ENCODE measurements at places on chromosomes 11 and 22.

DNA sequence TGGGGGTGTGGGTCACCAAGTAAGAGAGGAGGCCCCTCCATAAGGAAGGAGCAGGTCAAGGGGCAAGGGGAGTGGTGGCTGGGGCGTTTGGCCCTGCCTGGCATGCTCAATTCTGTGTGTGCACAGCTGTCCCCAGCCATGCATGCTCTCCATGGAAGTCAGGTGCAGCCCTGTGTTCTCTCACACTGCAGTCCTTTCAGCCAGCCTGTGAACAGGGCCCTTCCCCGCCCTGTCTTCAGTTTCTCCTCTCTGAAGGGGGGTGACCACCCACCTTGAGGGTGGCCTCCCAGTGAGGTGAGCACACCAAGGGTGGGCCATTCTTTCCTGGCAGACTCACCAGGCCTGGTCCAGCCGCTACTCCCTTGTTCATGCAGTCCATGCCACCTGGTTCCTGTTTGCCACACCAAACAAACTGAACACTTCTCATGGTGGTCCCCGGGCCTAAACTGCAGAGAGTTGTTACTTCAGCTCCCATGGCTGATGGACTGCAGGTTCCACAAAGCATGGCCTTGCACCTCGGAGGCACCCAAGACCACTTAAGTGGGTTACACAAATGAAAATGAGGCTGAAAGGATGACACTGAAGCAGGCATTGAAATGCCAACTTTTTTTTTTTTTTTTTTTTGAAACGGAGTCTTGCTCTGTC is 1.7 kb upstream of the CHCHD10 start:
- DNase-seq: no peak

DNA sequence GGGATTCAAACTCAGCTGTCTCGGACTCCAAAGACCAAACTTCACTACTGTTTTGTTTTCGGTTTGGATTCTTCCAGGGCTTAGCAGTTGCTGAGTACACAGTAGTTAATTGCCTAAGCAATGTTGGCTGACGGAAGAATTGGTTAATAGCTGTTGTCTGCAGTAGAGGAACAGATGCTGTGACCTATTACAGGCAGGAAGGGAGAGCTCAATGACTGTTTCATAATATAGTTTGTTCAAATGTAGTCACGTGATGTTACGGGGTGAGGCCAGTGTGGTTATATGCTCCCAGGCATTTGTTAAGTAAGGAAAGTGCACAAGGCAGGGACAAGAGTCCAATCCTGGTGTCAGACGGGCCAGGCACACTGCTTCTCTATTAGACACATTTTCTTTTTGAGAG is 222.6 kb upstream of the CCDC90B start:
- no peak for DNase-seq

- DNase-seq: no peak
These were observed 21.4 kb upstream of the EHF start for GRCh38 chr11:34599406-34599945.

DNA sequence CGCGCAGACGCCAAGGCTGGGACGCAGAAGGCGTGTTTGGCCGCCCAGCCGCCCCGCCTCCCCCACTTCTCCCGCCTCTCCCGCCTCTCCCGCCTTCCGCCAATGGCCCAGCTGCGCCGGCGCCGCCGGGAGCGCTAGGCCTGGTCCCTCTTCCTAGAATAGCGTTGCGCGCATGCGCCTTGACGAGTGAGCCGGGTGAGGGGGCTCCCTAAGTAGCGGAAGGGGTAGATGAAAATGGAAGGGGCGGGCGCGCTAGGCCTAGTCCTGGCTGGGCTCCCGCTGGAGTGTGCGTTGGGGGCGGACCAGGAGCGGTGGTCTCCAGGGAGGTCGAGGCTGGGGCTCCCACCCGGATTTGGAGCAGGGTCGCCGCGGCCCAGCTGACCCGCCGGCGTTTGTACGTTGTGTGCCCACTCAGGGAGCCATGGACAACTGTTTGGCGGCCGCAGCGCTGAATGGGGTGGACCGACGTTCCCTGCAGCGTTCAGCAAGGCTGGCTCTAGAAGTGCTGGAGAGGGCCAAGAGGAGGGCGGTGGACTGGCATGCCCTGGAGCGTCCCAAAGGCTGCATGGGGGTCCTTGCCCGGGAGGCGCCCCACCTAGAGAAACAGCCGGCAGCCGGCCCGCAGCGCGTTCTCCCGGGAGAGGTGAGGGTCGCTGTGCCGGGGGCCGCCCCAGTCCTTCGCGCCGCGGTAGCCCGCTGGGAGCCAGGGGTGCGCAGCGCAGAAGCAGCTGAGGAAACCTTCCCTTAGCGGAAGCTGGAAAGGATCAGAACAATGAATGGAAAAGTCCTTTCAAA is at the start of gene AKIP1:
AKIP1 (plus strand) TSS at position 161 of the 795 bp plus-strand sequence; CDS start at position 422, 261 bp downstream.
- DNase-seq: peak; percentile 54

- no peak for DNase-seq
These were observed 2.2 kb upstream of the MTA2 start for GRCh38 chr11:62603776-62604299.

GRCh38 chr11:14860511-14860910 is 31.5 kb downstream of the CYP2R1 start:
- no peak for DNase-seq

DNA sequence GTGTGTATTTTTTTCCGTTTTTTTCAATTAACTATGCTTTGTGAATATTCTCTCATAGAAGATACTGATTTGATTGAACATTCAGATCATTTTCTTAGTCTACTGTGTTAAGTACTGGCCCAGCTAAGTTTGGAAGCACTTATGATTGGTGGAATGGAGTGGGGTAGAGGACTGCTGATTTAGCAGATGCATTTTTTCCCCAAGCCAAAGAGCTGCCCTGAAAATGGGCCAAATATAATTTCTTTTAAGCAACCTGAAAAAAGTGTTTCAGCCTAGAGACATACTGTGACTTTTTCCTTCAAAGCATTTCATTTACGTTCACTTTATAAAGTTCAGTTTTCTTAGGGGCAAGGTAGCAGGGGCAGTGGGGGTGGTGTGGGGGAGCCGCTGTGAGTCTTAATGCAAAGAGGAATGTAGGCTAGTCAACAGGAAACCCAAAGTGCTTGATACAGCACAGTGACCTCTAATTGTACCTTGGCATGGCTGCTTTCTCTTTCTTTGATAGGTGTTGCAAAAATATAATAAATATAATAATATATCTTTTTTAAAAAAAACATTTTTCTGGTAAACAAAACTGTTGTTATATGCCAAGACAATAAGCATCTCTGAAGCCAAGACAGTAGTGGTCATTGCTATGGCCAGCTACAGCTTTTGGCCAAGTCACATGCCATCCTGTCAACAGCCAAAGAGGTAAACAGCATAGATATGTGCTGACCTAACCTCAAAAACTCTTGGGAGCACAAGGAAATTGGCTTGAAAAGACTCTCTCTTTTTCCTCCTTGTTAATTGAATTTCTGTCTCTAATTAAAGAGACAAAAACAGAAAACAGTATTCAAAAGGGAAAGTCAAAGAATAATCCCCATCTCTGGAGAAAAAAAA is 58.8 kb downstream of the LIF start:
- DNase-seq: peak; percentile 40

DNA sequence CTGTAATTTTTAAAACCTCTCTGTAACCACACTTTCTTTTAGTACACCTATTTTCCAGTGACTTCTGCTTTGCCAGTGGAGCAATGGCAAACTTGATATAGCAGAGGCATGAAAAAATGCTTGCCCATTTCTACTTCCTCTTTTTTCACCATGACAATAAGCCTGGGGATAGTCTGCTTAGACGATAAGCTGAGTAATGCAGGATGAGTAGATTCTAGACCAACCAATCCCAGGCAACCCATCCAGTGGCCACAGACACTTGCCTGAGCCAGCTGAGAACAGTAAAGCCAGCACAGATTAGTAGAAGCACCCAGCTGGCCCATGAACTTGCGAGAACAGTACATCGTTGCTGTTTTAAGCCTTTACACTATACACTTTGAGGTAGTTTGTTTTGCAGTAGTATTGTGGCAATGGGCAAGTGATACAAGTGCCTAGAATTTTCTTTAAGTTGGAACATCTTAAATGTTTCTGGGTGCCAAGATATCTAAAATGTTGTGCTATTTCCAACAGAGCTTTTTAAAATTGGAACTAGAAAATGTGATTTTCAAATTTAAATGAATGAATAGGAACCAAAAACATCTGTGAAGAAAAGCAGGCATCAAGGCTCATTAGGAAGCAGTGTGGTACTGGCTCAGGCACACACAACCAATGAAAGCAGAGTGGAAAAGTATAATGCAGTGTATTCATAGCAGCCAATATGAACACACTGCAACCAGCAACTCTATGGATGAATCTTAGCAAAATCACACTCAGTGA is 37.7 kb downstream of the DDI1 start:
- no peak for DNase-seq

DNA sequence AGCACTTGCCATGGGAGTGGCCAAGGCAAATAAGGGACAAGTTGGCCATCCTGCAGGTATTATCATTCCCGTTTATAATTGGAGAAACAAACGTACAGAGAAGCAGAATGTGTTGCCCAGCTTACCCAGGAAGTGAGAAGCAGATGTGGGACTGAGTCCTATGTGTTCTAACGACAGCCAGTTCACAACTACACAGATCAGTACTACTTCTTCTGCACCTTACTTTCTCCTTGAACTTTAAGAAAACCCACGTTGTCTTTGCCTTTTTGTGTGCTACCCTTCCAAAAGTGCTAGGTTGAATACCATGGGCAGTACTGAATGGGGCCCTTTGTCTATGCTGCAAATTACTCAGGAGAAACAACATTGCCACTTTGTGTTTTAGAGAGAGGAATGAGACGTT is 62.8 kb upstream of the BLID start:
- DNase-seq: no peak

GRCh38 chr11:128707681-128708080 is 13.8 kb downstream of the FLI1 start:
- DNase-seq: no peak

- DNase-seq: no peak
These were observed 35.7 kb upstream of the SUSD2 start for GRCh38 chr22:24145446-24146193.

DNA sequence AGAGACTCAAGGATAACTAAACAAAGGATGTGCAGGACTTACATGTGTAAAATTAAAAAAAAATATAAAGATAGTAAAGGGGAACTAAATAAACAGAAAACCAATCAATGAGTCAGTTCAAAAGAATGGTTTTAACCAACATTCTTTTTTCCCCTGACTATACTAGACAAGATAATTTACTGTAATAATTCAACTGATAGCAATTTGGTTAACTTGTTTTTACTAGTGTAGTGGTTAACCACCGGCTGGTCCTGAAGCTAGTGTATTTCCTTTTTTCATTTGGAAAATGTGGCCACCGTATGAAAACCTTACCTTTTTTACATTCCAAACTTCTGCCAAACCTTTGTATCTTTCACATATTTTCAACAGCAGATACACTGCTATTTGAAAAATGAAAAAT is 123.1 kb downstream of the ARHGAP42 start:
- no peak for DNase-seq

DNA sequence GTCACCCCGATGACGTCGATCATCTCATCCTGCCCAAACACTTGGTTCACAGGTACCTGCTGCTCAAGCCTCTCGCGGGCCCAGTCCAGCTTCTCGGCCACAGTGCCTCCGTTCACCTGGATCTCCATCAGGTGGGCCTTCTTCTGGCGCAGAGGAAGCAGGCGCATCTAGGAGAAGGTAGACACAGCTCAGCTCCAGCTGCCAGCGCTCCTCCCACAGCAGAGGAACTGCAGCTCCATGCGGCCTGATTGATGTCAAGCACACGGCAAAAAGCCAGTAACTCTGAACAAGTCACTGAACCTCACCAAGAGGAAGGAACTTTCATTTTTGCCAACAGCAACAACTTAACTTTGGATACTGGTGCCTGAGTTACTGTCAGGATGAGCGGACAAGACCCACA is 4.0 kb downstream of the RPL3 start:
- DNase-seq: no peak

GRCh38 chr11:61871158-61871597 is 20.2 kb downstream of the FADS3 start:
- DNase-seq: no peak

GRCh38 chr22:19877626-19878339 is 23.1 kb upstream of the GNB1L start:
- DNase-seq: no peak

DNA sequence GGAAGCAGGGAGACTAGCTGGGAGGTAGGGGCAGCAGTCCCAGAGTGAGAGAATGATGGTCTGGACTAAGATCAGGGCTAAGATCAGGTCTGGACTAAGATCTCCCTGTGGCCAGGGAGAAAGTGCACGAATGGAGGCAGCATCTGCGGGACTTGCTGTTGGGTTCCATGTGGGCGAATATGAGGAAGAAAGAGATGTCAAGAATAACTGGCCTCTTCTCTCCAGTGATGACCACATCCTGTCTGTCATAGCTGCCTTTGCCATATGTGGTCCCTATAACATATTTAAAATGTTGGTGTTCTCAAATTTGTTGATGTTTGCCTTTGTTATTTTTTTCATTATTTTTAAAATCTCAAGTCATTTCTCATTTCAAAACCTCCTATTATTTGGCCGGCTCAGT is 27.4 kb upstream of the CXCR5 start:
- no peak for DNase-seq

GRCh38 chr11:93905384-93905783 is 55.0 kb upstream of the VSTM5 start:
- no peak for DNase-seq

DNA sequence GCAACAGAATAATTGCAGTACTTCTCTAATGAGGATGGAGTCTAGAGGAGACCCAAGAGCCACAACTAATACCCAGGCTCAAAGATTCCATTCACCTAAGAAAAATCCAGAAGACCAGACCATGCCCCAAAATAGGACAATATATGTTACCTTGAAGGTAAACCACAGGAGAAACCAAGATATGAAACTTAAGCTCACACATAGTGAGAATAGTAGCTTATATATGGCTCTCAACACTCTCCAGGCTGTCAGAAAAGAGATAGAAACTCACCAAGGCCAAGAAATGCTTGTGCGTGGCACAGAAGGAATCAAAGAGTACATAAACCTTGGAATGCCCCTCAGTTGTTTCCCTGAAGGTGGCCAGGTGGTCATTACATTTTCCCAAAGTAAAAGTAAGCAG is 9.1 kb downstream of the FAM111A start:
- no peak for DNase-seq

DNA sequence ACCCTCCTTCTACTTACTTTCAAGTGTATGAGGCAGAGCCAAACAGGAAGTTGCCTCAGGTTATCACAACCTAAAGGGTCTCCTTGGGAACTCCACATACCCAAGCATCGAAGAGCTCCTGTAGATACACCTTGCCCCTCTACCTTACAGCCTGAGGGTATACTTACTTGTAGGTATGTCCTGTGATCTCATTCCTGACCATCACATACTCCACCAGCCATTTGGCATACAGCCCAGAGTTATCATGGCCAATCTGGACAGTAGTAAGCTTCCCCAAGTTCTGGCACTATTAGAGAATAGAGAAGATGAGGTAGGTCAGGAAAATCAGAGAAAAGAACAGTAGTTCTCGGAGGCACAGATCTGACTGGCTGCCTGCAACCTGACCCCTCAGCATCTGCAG is 53.4 kb upstream of the SCUBE2 start:
- DNase-seq: no peak

- no peak for DNase-seq
These were observed at the start of gene BRD1 for GRCh38 chr22:49827853-49828598. Gene BRD1, minus strand, starts transcription at chr22:49827873. Its CDS starts 3,556 bp downstream, at chr22:49824317.

DNA sequence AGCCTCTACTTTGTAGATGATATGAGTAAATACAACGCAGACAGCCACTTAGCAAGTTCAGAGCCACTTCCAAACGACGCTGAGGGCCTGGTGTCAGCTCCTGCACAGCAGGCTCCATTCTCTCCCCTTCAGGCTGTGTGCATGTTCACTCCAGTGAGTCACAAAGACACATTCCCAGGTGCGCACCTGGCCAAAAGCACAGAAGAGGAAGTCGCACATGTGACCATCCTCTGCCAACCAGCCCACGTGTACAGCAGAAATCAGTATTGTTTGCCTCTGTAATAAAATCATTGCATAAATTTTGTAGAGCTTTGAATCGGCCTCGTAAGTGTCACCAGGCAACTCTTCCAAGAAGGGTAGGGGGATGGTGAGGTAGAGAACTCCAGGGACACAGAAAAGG is 19.5 kb upstream of the TPH1 start:
- DNase-seq: peak; percentile 69

Data from LNCaP clone FGC (cell line).